ENCODE measurements at places on chromosomes 7 and 10.
A peak's percentile ranks its signal among the peaks of the same experiment; 100 is the strongest.

DNA sequence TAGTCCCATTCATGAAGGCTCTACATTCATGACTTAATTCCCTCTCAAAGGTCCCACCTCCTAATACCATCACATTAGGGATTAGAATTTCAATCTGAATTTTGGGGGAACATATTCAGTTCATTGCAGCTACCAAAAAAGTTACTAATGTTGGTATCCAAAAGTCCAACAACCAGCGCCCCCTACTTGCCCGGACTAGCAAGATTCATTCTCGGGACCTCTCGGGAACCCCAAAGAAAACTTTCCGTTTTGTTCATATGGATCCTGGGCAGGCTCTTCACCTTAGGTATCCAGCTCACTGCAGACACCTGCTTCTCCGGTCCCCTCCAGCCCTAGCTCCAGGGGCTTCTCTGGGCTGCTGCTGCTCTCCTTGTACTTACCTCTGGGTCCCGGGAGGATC, 8.9 kb upstream of the GRK5 start:
- peak; percentile 64 for DNase-seq

GRCh38 chr7:3289996-3290395, 11.1 kb upstream of the SDK1 start:
- DNase-seq, result no peak

- DNase-seq, result no peak
These were observed 22.3 kb downstream of the PALD1 start for GRCh38 chr10:70500812-70501301.

GRCh38 chr7:37372750-37373149, 75.9 kb downstream of the ELMO1 start:
- no peak for DNase-seq

- DNase-seq, result no peak
These were observed 173.5 kb upstream of the NFE2L3 start for GRCh38 chr7:25978466-25978865.

DNA sequence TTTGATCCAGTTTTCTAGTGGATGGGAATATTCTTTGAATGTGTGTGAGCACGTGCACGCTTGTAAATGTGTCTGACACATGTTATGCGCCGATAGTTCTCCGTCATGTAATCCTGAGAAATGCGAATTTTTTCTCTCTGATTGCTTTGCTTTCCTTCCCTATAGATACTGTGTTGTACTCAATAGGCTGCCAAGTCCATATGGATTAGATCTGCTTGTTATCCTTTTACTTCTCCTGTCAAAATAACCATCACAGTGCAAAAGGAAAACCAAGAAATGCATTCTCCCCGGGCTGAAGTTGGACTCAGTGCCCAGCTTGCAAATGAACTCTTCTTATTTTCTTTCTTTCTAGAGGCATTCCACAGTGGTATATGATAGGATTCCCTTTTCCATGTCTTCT, 131.9 kb downstream of the KIAA1217 start:
- no peak for DNase-seq

DNA sequence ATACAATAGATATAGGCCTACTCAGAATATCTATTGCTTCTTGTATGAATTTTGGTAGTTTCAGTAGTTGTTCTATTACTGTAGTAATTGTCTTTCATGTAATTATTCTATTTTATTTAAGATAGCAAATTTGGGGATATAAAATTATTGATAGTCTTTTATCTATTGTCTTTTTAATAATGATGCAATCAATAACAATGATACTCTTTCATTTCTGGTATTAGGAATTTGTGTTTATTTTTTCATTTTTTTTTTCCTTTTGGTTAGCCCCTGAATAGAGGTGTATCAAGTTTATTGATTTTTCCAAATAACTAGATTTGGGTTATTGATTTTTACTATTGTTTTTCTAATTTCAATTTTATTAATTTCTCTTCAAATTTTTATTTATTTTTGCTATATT, 1503.7 kb downstream of the REEP3 start:
- DNase-seq, result no peak

GRCh38 chr7:147509541-147510200, 1080.9 kb upstream of the C7orf33 start:
- DNase-seq, result no peak

DNA sequence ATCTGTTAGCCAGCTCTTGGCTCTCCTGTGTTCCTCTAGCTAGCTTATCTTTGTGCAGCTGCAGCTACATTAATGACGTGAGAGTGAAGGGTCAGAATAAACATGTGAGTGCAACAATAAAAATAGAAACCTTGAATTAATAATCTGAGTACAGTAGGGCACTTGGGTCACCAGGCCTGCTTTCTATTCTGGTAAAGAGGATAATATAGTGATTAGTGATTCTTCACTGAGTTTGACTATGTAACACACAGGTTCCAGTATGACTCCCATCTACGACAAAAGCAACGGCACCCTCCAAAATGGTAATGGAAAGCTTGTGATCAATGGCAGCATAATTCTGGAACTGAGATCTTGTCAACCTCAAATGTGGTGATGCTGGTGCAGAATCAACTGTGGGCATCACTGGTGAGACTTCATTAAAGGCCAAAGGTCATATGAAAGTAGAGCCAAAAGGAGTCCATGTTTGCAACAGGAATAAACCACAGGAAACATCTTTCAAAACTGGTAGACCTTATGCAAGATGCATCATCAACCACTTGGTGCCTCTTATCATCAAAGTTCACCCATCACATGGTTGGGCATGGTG, 77.6 kb downstream of the NRBF2 start:
- no peak for DNase-seq

DNA sequence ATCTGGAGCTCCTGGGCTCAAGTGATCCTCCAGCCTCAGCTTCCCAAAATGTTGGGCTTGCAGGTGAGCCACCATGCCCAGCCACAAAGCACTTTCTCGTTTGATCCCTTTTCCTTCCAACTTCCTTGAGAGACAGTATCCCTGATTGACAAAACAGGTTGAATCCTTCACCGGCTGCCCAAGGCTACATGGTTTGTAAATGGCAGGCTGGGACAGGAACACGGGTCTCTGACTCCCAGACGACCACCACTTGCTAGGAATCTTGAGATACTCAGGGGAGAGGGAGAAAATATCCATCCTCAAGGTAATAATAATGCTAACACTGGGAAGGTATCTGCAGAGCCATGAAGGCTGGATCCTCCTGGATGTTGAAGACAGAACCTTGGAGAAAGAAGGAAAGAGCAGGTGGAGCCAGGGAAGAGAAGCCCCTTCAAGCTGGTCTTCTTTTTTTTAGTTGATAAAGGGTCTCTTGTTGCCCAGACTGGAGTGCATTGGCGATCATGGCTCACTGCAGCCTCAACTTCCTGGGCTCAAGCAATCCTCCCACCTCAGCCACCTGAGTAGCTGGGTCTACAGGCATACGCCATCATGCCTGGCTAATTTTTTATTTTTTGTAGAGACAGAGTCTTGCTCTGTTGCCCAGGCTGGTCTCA, 19.8 kb downstream of the MMRN2 start:
- DNase-seq, result no peak

DNA sequence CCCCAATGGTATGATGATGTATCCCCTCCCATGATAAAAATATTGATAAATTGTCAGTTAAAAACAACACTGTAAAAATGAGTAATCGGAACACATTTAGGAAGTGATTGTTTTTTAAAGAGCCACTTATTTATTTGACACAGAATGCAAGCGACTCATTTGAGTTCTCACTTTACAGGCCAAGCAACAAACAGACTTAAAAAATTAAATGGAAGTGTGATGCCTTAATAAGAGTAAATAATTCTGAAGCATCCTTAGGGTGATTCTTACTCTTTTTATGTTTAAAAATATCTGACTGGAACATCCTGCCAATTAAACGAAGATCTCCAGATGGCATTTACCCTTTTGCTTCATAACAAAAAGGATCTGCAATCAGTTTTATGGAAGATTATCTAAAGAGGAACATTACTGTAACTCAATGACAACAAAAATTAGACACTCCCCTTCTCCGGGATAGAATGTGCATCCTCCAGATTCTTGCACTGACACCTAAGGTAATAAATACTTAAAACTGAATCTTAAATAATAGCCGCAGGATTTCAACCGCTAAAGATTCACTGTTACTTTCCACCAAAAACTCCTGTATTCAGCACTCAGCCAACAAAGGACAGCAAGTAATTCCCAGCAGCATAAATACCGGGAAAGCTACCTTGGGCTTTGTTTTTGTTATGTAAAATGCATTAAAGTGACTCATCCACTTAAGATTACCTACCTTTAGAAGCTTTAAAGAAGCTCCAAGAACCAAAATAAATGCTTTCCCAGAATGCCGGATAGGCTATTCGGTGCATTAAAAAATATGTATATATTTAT, 1.7 kb downstream of the CACNA2D1 start:
- DNase-seq, result no peak

GRCh38 chr7:74475987-74476350, 22.3 kb downstream of the GTF2IRD1 start:
- DNase-seq, result no peak

GRCh38 chr10:47402641-47403301, 18.7 kb upstream of the ZNF488 start:
- no peak for DNase-seq

- no peak for DNase-seq
These were observed 188.6 kb downstream of the ETV1 start for GRCh38 chr7:13800694-13801448.

- DNase-seq, result no peak
These were observed 6.2 kb upstream of the OTUD1 start for GRCh38 chr10:23432639-23433038.
